ENCODE measurements at places on chromosomes 1 and 21.
A peak's percentile ranks its signal among the peaks of the same experiment; 100 is the strongest.

GRCh38 chr1:159829273-159829634 is 2.6 kb downstream of the SLAMF8 start:
- no peak for DNase-seq

DNA sequence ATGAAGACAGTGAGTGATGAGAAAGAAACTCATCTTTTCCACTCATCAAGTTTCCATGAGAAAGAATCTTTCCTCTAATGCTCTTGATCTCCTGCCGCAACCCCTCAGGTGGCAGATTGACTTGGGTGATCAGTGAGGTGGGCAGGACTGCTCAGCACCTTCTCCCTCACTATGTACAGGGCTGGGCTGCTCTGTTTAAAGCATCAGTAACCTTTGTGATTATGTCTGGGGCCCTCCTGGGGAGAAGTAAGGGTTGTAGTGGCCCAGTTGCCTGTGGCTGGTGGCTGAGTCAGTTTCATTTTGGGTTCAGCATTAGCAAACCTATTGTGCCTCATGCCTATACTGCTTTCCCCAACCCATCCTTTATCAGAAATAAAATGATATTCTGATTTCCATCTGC is 366.0 kb downstream of the TTLL7 start:
- no peak for DNase-seq

- DNase-seq, result peak; percentile 41
Measured at GRCh38 chr1:26035959-26036755, 9.8 kb downstream of the SLC30A2 start.

GRCh38 chr1:4128616-4129015 is 228.5 kb upstream of the C1orf174 start:
- no peak for DNase-seq

DNA sequence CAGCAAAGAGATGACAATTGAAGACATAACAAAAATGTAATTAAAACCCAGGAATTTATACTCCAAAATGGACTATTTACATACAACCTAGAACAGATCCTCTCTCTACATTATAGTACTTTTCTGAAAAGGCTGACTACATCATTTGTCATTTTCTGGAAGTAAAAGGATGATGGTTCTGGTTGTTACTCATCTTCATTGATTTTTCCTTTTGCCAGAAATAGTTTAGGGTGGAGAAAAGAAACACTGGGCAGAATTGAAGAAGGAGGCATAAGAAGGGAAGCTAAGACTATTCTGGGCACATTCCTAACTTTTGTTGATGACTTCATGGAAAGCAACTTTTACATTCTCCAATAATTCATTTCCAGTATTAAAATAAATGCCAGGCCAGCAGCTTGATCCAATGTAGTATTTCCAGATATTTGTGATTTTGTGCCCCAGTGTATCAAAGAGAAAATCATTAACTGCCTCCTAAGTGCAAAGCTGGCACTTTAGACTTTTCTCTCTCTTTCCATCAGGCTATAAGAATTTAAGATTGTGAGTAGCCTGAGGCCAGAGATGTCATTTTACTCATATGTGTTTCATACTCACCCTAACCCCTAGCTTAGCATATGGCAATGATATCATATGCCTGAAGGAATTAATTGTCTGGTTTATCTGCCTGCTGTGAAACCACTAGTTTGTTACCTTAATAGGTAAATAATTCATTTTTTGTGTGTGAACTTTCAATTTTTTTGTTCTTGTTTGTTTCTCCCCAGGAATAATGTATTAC is 369.5 kb upstream of the LYPLAL1 start:
- DNase-seq, result no peak

DNA sequence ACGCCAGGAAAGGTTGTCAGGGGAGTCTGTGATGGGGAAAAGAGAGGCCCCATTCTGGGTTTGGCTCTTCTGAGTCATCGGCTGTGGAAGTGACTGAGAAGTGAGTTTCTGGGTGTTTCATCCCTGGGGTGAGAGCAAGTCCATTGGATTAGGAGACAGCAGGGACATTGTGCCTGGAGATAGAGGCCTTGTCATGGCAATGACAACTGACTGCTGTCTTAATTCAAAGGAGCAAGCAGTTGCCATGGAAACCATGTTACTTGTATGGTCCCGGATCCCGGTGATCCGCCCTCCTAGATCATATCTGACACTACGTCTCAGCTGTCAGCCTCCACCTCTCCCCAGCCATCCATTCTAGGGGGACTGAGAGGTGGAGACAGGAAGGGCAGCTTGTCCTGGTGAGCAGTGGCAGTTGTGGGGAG is 34.4 kb downstream of the KIAA0040 start:
- DNase-seq, result no peak

DNA sequence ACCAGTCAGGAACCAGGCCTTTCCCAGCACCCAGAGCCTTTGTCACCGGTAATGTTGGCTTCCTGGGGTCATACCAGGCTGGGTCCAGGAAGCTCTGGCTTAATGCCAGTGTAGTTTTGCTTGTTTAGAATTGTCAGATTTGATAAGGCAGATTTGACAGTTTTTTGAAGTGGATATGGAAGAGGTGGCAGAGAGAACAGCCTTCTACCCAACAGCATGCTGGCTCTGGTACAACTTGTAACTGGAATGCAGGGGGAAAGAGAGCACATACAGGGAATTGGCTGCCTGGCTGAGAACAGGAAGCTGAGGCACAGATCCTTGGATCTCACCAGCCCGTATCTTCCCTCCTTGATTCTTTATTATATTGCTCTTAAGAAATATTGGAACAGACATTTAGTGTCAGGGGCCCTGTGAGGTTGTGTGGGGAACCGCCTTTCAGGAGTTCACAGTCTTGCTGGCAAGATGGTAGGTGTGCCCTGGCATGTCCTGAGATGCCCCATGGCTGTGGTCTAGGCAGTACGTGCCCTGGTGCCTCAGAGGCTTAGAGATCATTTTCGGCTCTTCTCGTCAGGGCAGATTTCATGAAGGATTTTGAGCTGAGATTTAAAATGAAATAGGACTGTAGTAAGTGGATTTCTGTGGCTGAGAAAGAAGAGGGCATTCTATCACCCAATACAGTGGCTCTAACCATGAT is 227.0 kb downstream of the PBX1 start:
- DNase-seq, result no peak

- DNase-seq, result no peak
Measured at GRCh38 chr1:212205843-212206242, 79.4 kb upstream of the PPP2R5A start.

DNA sequence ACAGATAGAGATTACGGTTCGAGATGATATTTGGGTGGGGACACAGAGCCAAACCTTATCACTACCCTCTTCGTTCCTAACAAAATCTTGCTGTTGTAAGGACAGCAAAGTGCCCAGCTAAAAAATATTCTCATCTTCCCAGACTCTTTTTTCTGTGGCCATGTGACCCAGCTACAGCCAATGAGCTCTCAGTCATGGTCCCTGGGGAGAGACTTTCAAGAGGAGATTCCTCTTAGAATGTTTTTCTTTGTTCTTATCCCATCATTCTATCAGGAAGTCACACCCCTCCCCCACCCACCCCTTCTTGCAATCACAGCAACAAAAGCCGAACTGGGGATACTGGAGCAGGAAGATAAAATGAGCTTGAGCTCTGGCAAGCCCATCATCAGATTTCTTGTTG is 247.1 kb downstream of the CHRM3 start:
- DNase-seq, result no peak

- DNase-seq, result no peak
Measured at GRCh38 chr21:32312326-32312725, 13.7 kb downstream of the MRAP start.

- no peak for DNase-seq
Measured at GRCh38 chr1:15207031-15207828, 39.8 kb upstream of the FHAD1 start.

DNA sequence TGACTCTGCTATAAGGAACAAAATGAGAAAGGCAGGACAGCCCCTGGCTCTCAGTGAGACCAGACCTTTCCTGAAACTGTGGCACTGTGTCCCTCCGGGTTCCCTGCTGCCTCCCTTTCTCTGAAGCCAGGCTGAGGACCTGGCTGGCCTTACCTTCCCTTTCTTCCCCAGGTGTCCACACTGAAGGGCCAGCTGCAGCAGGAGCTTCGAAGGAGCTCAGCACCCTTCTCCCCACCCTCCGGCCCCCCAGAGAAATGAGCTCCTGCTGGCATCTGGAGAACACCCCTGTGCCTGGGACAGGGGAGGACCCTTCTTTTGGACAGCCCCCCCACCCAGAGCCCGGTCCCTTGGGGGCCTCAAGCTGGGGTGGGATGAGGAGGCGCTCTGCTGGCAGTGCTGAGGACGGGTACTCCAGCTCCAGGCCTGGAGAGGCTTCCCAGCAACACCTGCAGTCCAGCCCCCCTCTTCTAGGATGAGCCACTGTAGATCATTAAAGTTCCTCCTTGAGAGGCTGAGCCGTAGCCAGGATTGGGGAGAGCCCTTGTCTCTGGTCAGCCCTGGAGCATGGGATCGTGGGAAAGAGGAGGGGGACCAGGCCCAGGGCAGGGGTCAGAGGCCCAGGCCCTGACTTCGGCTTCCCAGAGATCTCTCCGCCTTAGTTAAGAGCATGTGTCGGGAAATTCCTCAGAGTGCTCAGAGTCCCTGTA is 8.1 kb downstream of the MFAP2 start:
- no peak for DNase-seq

DNA sequence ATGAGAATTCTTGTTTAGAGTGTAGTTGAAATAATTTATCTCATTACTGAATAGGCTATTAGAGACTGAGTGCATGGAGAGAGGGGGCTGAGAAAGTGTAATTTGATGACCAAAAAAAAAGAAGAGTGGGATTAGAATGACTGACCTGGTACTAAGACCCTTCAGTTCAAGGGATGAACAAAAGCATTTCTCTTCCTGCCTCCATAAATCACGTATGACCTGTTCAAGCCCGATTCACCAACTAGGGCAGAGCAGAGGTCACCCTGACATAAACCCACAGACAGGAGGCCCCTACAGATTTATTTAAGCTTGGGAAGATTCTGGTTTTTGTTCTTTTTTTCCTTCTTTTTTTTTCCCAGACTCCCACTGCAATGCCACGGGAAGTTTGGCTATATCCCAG is 123.7 kb upstream of the COP1 start:
- no peak for DNase-seq

GRCh38 chr1:224637515-224637914 is 21.4 kb downstream of the CNIH3 start:
- DNase-seq, result no peak

- DNase-seq, result no peak
Measured at GRCh38 chr1:19429611-19430010, 55.7 kb downstream of the CAPZB start.

GRCh38 chr1:212819726-212820125 is 27.7 kb downstream of the SPATA45 start:
- DNase-seq, result no peak

DNA sequence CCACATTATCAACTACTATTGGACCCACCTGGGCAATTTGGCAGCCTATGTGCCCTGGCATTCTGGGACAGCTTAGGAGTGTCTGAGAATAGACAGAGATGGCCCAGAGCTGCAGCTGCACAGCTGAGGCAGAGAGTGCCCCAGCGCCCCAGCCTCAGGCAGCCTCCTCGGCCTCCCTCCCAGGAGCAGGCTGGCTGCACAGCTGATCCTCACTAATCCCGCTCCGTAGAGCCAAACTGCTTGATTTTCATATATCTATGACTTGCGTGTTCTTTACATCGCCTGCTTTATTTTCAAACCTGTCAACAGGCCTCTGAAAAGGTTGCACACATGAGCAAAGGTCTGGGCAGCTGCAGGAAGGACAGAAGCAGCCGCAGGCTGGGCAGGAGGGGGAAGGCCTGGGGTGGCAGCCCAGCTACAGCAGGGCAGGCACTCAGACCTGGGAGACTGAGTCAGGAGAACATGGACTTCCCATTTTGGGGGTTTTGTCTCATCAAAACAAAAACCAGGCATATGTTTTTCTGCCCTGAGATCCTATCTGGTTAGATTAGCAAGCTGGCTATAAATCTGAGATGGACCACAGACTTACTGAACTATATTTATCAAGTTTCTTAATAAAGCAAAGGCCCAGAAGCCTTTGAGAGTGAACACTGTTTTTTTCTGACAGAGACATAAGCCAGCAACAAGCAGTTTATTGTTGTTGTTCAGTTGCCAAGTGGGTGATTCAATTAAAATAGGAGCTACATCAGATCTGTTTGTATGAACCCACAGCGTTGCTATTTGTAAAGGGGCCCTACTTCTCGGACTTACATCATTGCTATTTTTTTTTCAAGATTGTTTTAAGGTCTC is 301.8 kb upstream of the DUSP10 start:
- no peak for DNase-seq

DNA sequence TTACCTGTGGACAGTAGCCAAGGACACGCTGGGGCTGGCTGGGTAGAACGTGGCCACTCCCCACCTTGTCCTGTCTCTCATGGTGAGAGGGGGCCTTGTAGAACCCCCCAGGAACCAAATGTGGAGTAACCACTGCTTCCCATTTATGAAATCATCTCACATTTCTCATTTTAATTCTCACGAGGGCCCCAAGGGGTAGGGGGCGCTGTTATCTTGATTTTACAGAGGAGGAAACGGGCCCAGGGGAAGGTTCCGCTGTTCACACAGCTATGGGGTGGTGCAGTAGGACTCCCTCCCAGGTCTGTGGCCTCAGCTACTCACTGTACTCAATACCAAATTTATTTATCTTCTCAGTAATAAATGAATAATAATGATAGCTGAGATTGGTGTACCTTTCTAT is 5.5 kb downstream of the SMPDL3B start:
- DNase-seq, result peak; percentile 18

- DNase-seq, result no peak
Measured at GRCh38 chr1:156394082-156394481, 25.1 kb downstream of the RHBG start.

DNA sequence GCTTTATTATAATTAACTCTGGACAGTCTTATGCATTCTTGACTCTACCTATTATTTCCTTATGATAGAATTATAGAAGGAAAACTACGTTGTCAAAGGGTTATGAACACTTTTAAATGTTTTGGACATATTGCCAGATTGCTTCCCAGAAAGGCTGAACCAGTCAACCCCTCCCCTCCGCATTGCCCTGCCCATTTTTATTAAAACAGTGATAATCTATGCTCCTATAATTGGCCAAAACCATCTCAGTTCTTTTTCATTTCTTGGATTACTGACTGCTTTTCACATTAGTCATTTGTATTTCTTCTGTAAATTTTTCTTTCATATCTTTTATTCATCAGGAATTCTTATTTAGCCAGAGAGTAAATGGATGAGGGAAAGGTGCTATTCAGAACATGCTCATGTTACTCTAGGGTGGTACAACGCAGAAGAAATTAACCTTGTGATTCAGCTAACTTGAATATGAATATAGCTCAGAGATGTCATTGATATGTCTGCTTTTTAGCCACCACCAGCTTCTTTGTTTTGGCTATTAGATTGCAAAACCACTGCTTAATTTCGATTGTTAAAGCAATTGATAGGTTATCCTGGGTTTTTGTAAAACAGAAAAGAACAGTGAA is 32.1 kb downstream of the KDM1A start:
- no peak for DNase-seq

GRCh38 chr1:158118713-158119402 is 61.8 kb upstream of the CD1D start:
- no peak for DNase-seq

DNA sequence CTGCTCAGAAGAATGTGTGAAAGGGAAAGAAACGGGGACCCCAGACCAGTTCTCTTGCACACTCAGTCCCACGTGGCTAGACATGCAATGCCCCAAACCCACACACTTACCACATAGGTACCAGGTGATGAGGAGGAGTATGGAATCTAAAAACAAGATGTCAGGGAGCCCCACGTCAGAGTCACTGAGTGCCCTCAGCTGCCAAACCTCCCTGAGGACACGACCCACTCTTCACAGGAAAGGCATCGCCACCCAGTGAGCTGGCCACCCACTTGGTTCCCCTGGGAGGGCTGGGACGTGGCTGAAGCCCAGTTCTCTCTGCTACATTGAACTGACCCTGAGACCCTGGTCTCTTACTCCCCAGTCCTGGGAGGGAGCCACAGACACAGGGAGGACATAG is 41.4 kb downstream of the MRPL37 start:
- DNase-seq, result no peak

Measured in stimulated activated CD8-positive, alpha-beta memory T cell treated with anti-CD3 and anti-CD28 coated beads, Interleukin-15, amount 100 ng/mL, for 4 hours (primary cell).